Right hindlimb (tissue), 1 donor: ENCODE measurements at places on chromosomes 2 and 18.
A peak's percentile ranks its signal among the peaks of the same experiment; 100 is the strongest.

- DNase-seq = no peak
These were observed 13.1 kb upstream of the GPR55 start for GRCh38 chr2:230938098-230938497.

GRCh38 chr2:234375176-234375880 lies 121.6 kb downstream of the ARL4C start:
- no peak for DNase-seq

DNA sequence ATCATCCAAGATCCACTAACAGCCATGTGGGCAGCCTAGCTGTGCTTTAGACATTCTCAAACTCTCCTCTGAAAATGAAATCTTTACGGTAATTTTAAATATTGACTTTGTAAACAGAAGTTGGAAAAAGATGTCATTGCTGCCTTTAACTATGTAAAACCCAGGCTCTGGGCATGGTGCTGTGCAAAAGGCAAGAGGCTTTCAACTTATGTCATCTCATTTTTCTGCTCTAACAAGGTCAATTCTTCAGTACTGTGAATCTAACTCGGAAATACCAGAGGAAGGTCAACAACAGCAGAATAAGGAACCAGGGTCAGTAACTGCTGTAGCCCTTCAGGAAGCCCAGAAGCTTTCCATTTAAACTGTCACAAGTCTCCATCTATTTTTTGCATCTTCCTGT lies 37.0 kb upstream of the MPP4 start:
- DNase-seq = no peak

GRCh38 chr2:32746669-32747068 lies 118.8 kb downstream of the TTC27 start:
- no peak for DNase-seq

DNA sequence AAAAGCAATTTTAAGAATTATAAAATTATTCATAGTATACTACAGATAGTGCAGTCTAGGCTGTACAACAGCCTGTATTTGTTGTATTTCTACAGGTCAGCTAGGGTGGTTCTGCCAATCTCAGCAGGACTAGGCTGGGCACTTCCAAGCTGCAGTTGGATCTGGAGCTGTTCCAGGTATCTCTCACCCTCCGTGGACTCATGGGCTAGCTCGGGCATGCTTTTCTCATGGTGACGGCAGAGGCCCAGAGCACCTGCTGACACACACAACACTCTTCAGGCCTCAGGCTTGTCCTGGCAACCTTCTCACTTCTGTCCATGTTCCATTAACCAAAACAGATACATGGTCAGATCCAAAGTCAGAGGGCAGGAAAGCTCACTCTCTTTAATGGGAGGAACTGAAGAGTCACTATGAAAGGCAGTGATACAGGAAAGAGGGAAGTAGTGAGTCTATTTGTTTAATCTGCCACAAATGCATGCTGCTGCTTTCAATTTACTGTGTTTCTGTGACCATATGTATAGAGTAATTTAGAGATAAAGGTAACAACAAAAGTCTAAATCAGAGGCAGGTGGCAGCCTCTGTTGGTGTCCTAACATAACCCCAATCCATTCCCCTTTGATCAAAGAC lies 462.4 kb upstream of the ACVR2A start:
- DNase-seq = no peak

DNA sequence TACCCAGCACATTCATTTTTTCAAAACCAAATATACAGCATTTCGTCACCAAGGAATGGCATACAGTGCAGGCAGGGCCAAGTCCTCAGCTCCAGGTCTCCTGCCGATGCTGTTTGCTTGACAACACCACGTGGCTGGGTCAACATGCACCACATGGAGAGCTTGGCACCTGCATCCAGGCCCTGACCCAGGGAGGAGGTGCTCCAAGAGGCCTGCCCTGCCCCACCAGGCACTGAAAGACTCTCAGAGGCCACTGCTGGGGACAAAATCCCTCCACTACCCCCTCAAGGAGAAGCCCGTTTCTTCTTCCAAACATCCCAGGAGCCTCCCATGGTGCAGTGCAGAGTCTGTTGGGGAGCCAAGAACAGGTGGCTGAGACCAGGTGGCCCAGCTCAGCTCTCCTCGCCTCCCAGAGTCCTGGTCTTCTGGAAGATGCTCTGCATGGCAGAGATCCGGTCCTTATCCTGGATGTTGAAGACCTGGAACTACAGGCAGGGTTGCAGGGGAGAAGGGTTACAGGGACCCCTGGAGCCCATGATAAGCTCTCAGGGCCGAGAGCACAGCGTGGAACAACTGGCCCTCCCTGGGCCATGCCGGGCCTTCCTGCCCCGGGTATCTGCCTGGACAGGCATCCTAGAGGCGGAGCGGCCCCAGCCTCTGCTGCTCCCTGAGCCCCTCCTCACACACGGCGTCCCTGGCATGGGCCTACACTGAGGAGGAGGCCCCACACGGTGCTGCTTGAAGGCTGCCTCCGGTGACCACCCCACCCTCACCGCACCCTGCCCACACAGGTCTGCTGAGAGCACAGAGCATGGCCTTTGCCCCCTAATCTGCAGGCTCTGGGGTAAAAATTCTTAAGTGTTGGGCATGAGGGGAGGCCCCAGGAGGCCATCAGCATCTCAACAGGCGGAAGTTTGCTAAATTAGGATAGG lies 9.0 kb downstream of the MAB21L4 start:
- DNase-seq = no peak

GRCh38 chr2:63346411-63346810 lies 241.9 kb downstream of the WDPCP start:
- no peak for DNase-seq

GRCh38 chr2:152730591-152731333 lies 12.3 kb downstream of the ARL6IP6 start:
- no peak for DNase-seq

GRCh38 chr2:181984060-181984459 lies 1.6 kb upstream of the PPP1R1C start:
- DNase-seq = no peak

DNA sequence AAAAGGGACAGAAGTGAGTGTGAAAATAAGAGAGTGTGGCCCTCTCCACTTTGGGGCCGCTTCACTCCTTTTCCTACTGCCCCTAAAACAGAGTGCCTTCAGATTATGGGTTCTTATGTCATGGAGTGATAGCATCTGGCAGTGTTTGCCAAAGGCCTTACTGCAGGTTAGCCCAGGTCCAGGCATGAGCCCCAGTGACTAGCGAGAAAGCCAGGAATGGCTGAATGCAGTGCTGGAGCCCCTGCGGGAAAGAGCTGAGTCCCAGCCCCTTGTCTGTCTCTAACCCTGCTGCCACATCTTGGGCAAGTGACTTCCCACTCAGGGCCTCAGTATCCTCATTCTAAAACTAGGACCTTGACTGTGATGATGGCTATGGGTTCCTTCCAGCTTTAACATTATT lies 6.0 kb downstream of the IGFBP5 start:
- no peak for DNase-seq

DNA sequence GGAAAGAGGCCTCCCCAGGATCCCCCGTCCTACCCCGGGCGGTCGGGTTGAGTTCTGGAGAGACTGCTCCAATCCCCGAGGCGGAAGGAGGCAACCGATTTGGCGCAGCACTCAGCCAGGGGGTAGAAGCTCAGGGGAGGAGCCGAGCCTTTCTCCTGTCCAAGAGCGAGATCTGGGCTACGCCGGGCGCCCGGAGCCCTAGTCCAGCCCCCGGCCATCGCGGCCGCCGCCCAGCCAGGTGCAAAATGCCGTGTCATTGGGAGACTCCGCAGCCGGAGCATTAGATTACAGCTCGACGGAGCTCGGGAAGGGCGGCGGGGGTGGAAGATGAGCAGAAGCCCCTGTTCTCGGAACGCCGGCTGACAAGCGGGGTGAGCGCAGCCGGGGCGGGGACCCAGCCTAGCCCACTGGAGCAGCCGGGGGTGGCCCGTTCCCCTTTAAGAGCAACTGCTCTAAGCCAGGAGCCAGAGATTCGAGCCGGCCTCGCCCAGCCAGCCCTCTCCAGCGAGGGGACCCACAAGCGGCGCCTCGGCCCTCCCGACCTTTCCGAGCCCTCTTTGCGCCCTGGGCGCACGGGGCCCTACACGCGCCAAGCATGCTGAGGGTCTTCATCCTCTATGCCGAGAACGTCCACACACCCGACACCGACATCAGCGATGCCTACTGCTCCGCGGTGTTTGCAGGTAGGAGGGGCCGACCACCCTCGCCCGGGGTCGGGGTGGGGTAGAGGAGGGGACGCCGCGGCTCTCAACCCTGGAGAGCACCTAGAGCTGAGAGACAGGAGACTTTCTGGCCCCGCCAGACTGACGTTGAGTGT lies at the start of gene DYSF:
TSS of gene DYSF (plus strand) at position 158 of the 817 bp plus-strand sequence.
- DNase-seq = peak; percentile 74

DNA sequence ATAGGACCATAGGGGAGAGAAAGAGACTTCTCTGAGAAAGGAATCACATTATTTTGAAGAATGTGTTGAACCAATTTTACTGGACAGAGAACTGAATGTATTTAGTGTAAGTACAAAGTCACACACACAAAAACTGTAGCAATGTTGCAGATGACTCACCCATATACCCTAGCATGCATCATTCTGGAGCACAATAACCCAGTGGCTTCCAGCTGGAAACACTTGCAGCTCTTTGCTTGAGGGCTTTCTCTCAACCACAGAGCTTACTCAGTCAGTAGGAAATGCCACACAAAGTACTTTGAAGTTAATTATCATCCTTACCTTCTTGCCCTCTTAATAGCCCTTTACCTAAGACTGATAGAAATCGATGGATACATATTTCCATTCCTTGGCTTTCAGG lies 760.0 kb upstream of the FSHR start:
- no peak for DNase-seq
